ENCODE measurements at places on chromosomes 5 and 9. TPM values are rescaled to one million over a fixed set of nuclear protein-coding genes. Genes with fewer than 3 reads are reported as not detected.

The SERF1A gene
- total RNA-seq, result 7.6 TPM

The LRRC70 gene
- 9.6 TPM for total RNA-seq

The GLRA1 gene
- not detected for total RNA-seq

The WDR38 gene
- total RNA-seq, result not detected

GRCh38 chr5:62038024-62038423 is 268.0 kb upstream of the KIF2A start:
- no peak for DNase-seq

GRCh38 chr5:83785176-83785668 is 64.6 kb upstream of the HAPLN1 start:
- no peak for DNase-seq

- no peak for DNase-seq
Observed at GRCh38 chr5:149808264-149808982, 78.3 kb downstream of the PPARGC1B start.

DNA sequence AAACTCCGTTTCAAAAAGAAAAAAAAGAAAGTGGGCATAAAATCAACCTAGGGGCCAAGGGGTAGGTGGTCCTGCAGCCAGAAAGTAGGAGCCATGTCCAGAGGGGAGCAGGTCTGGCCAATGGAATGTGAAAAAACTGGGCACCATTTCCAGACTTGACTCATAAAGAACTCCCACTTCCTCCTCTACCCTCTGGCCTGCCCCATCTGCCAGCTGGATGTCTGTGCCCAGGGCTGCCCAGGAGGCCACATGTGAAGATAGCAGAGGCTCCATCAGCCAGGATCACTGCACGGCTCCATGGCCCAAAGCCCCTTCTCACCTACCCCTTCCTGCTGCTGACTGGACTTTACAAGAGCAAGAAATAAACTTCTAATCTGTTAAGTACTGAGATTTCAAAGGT is 42.1 kb upstream of the EEIG1 start:
- DNase-seq, result no peak

GRCh38 chr5:84292788-84293653 is 91.7 kb downstream of the EDIL3 start:
- no peak for DNase-seq

GRCh38 chr5:12659686-12660085 is 755.4 kb upstream of the CTNND2 start:
- no peak for DNase-seq

DNA sequence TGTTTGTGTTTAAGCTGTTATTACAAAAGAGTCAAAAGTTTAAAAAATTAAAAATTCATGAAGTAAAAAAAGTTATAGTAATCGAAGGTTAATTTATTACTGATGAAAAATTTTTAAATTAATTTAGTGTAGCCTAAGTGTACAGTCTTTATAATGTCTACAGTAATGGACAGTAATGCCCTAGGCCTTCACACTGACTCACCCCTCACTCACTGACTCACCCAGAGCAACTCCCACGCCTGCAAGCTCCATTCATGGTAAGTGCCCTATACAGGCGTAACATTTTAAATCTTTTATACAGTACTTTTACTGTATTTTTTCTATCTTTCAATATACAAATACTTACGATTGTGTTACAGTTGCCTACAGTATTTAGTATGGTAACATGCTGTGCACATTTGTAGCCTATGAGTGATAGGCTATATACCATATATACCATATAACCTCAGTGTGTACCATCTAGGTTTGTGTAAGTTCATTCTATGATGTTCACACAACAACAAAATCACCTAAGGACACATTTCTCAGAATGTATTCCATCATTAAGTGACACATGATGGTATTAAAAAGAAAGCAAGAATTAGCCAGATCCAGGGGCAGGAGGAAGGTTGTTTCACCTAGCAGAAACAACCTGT is 40.1 kb downstream of the DCAF10 start:
- no peak for DNase-seq

GRCh38 chr5:65816729-65817128 is 94.7 kb downstream of the NLN start:
- no peak for DNase-seq

GRCh38 chr5:95808686-95809413 is 13.7 kb downstream of the GLRX start:
- DNase-seq, result peak; percentile 95
